ENCODE measurements at places on chromosomes 3 and 15.

- DNase-seq, result no peak
These were observed 897 bp downstream of the RAD54L2 start for GRCh38 chr3:51539291-51539941.

GRCh38 chr15:66962522-66962921, 102.9 kb upstream of the SMAD3 start:
- no peak for DNase-seq

- DNase-seq, result no peak
These were observed 11.5 kb downstream of the LIPC start for GRCh38 chr15:58443308-58443707.

- DNase-seq, result no peak
These were observed 467.9 kb upstream of the ATP11B start for GRCh38 chr3:182325213-182325950.

- no peak for DNase-seq
These were observed 6.5 kb downstream of the CHD2 start for GRCh38 chr15:92906563-92907081.

DNA sequence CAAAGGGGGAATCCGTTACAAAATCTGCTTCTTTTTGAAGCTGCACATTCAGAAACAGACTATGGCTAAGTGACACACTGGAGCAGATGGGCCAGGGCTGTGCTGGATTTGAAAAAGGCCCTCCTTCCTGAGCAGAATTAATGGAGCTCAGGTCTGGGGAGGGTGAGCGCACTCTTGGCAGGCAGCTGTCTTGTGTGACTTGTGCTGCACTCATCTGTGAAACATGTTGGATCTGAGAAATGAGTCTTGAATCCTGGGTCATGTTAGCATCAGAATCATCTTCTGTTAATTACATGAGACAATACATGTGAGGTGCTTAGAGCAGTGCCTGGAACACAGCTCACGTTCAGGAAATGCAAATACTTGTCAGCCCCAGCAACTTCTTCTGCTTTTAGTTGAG, 219.6 kb downstream of the THSD4 start:
- no peak for DNase-seq
